ENCODE measurements at places on chromosomes 3 and 15.

GRCh38 chr3:46091741-46092701, 64.7 kb upstream of the XCR1 start:
- DNase-seq = no peak

DNA sequence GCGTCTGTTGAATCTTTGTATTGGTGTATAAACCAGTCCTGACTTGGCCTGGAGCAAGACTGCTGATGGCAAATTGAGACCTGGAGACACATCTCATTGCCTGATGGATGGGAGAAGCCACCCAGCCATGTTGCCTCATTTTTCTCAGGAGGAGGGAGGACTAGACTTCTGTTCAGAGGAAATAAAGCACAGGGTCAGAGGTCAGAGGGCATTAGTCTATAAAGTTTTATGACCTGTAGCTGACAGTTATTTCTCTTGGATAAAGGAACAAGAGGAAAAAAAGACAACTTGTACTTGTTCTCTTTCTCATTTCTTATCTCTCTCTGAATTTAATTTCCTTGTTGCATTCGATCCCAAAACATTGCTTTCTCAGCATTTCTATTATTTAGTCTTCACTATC, 775.9 kb downstream of the SQOR start:
- no peak for DNase-seq

- DNase-seq = no peak
Observed at GRCh38 chr3:124882816-124883747, 4.1 kb downstream of the ITGB5 start.

- no peak for DNase-seq
Observed at GRCh38 chr3:47083786-47084185, 80.1 kb downstream of the SETD2 start.

DNA sequence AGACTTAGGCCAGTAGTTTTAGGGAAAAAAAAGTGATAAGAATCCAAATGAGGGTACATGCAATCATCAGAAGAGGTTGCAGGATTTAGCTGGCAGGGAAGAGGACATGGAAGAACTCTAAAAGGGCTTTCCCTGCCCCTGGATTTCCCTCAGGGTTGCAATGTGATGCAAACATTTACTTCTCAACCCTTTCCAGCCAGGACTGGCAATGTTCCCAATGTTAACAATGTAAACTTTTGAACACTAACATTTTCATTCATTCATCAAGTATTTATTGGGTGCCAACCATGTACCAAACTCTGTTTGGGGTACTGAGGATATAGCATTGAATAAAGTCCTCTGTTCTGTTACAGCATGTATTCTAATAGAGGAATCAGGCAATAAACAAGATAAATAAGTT, 349.4 kb upstream of the LRRC3B start:
- no peak for DNase-seq

DNA sequence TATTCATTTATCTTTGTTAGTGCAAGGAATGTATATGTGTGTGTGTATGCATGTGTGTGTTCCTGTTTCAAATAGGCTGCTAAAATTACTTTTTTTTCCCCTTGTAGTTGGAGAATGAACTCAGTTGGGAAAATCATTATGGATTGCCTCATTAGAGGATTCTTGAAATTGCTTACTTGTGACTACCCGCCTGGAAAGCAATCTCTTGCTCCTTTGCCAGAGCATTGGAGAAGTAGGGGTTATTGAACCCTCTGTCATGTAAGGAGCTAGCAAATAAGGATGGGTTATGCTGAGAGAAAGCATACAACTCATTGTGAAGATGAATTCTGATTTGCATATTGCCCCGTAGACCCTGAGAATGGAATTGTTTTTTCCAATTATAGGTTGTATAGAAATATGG, 474.5 kb downstream of the CADM2 start:
- no peak for DNase-seq

GRCh38 chr3:30357897-30358296, 248.5 kb upstream of the TGFBR2 start:
- no peak for DNase-seq

DNA sequence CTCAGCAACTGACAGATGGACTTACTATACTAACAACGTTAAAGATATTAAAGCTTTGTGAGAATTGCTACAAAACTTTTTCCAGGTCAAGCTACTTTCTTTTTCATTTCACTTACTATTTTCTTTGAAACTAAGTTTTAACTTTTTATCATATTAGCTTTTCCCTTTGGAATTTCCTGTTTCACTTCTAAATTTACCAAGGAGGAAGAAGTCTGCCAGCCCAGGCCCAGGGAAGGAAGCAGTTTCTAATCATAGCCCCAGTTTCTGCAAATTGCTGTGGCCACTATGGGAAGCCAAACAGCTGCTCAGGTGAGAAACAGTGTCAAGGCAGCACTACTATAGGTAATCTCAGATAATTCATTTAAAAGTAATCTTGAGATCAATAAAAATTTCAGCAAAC, 18.4 kb downstream of the CYFIP1 start:
- DNase-seq = no peak

GRCh38 chr15:42349186-42349585, 10.1 kb upstream of the CAPN3 start:
- DNase-seq = no peak

DNA sequence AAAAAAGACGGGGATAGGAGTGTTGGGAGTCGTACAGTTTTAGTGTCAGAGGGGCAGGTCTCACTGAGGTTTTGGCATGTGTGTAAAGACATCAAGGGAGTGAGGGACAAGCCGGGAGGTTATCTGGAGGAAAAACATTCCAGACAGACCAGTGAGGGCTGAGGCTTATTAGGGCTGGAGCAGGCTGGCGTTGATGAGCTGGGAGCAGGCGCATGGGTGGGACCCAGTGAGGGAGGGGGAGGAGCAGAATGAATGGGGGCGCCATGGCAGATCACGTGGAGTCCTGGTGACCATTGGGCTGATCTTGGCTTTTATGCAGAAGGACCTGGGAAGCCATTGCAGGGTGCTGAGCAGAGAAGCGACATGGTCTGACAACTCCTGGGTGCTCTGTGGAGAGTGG, 180.2 kb downstream of the SLCO3A1 start:
- DNase-seq = no peak

- no peak for DNase-seq
Observed at GRCh38 chr3:155946178-155946577, 75.7 kb downstream of the GMPS start.

DNA sequence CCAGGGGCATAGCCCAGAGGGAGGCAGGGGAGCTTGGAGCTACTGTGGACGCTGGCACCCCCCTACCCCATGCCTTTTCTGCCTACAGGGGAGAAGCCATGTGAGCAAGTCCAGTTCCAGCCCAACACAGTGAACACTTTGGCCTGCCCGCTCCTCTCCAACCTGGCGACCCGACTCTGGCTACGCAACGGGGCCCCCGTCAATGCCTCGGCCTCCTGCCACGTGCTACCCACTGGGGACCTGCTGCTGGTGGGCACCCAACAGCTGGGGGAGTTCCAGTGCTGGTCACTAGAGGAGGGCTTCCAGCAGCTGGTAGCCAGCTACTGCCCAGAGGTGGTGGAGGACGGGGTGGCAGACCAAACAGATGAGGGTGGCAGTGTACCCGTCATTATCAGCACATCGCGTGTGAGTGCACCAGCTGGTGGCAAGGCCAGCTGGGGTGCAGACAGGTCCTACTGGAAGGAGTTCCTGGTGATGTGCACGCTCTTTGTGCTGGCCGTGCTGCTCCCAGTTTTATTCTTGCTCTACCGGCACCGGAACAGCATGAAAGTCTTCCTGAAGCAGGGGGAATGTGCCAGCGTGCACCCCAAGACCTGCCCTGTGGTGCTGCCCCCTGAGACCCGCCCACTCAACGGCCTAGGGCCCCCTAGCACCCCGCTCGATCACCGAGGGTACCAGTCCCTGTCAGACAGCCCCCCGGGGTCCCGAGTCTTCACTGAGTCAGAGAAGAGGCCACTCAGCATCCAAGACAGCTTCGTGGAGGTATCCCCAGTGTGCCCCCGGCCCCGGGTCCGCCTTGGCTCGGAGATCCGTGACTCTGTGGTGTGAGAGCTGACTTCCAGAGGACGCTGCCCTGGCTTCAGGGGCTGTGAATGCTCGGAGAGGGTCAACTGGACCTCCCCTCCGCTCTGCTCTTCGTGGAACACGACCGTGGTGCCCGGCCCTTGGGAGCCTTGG, 5.6 kb downstream of the CIB1 start:
- no peak for DNase-seq

- DNase-seq = no peak
Observed at GRCh38 chr3:112781599-112781998, 65.1 kb downstream of the CD200R1L start.

- no peak for DNase-seq
Observed at GRCh38 chr15:90033448-90033847, 32.3 kb downstream of the ZNF710 start.

GRCh38 chr3:74410276-74410941, 204.1 kb downstream of the CNTN3 start:
- no peak for DNase-seq

DNA sequence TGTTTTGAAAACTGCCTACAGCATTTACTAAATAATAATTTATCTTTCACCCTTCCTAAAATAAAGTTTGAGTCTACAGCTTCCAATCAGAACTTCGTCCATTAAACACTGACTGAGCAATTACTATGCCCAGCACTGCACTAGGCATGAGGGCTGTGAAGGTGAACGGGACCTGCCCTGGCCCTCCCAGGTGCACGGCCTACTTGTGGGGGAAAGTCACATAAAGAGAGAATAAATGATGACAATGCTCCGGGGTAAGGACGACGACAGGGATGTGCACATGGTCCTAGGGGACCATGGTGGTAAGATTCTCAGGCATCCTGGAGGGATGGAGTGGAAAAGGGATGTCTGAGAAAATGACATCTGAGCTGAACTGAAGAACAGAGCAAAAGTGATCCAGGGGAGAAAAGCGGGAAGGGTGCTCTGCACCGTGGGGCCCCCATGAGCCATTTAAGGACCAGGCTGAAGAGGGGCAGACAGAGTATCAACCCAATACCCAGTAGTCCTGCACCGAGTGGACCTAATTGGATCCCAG, 11.5 kb downstream of the PLA2G4F start:
- DNase-seq = no peak

- DNase-seq = no peak
Observed at GRCh38 chr3:54897028-54897711, 30.7 kb downstream of the LRTM1 start.

DNA sequence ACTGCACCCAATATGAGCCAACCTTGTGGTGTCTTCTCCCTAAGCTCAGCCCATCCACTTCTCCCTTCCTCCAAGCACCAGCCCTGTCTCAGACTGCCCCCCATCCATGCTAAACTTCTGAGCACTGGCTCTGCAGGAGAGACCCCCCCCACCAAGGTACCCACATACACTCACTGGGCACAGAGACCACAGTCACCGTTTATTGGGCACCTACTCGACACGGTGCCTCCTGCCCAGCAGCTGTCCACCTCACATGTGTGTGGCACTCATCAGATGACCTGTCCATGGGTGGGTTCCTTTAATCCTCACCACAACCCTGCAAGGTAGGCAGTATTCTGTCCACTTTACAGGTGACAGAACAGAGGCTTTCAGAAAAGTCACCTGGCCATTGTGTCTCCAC, 22.3 kb upstream of the SFMBT1 start:
- no peak for DNase-seq

GRCh38 chr3:109364088-109364487, 26.7 kb upstream of the DPPA4 start:
- DNase-seq = no peak

GRCh38 chr3:153658136-153658535, 463.1 kb upstream of the ARHGEF26 start:
- DNase-seq = no peak

DNA sequence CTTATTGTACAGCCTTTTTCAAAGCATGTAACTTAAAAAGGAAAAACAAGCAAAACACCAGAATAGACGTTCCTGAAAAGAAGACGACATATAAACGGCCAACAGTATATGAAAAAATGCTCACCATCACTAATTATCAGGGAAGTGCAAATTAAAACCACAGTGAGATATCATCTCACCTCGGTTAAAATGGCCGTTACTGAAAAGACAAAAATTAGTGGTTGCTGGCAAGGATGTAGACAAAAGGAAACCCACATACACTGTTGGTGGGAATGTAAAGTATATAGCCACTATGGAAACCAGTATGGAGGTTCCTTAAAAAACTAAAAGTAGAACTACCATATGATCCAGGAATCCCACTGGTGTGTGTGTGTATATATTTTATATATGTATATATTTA, 64.5 kb upstream of the MLF1 start:
- no peak for DNase-seq

Data from stimulated activated CD8-positive, alpha-beta memory T cell treated with anti-CD3 and anti-CD28 coated beads, Interleukin-4, amount 100 ng/mL, for 1 hour (primary cell).